ENCODE measurements at places on chromosomes 1 and 21.

- DNase-seq, result no peak
Observed at GRCh38 chr21:44874497-44875315, 1.2 kb upstream of the PTTG1IP start.

DNA sequence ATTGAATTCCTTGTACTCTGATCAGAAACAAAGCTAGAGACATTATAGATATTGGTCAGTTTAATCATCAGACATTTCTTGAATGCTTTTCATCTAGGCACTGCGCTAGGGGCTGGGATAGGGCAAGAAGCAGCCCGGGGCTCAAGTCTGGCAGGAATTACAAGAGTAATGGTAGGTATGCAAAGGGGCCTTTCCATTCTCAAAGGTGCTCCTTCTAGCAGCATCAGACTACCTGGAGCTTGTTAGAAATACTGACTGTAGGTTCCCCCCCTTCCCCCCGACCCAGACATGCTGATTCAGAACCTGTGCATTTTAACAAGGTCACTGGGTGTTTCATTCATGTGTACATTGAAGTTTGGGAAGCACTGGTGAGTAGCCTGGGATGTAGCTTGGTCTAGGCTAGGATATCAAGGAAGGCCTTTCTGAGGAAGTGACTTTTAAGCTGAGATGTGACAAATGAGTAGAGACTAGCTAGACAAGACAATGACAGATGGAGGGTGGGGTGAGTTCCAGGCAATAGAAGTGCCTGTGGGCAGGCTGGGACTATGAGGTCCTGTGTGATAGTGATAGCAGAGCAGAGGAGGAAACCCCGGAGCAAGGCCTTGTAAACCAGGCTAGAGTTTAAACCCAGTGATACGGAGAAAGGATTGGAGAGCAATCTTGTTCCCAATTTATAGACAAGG lies 26.3 kb downstream of the NFASC start:
- no peak for DNase-seq

- no peak for DNase-seq
Observed at GRCh38 chr1:202016811-202017748, 6.7 kb downstream of the ELF3 start.

DNA sequence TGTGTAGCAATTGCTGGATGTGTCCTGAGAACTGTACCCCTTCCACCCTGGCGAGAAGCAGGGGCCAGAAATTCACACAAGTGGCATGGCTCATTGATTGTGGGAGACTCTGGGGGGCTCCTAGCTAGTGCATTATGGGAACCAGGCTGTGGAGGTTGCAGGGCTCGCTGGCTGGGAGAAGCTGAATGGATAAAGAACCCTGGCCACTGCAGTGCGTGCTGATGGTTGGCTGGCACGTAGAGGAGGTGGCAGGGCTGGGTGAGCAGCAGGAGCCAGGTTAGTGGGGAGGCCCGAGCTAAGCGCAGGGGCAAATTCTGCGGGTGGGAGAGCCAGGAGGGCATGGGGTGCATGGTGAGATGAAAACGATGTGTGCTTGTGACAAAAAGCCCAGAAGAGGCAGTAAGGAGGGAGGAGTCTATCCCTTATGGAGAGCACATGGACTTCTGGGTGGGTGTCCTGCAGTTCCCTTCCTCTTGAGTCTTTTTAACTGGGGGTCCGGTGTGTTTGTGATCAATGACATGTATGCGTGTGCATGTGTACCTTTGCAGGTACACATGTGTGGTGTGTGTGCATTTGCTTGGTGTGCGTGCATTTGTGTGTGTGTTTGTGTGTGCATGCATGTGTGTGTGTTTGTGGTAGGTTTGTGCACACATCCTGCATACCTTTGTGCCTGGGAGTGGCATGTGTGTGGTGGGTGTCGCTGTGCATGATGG lies 3.6 kb downstream of the GUK1 start:
- no peak for DNase-seq

GRCh38 chr1:205071801-205072200 lies 12.5 kb downstream of the TMEM81 start:
- no peak for DNase-seq

DNA sequence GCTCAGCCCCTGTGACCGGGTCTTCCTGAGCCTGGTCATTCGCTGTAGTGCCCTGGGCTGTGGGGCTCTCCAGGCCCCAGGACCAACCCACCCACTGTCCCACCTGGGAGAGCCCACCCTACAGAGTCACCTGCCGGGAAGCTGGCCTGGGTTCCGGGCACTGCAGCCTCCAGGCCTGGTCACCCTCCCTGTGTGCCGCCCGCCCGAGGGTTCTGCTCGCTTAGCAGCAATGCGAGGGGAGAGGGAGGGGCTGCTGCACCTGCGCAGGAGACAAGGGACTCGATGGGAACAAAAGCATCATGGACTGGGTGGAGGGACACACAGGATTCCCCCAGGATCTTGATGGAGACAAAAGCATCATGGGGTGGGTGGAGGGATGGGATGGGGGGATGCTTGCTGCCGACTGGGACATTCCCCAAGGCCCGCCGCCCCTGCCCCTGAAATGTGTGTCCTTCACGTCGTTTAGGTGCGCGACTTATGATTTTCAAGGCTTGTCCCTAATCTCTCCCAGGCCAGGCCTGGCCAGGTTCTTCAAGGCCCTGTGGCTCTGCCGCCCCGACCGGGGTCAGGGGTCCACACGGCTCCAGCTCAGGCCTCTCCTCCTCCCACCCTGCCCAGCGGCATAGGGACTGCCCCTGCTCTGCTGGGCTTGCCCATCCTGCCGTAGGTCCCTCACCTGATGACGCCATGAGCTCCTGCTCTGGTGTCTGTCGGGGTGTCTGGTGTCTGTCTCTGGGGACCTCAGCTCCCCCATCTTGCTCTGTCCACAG lies 1.7 kb downstream of the KRTAP10-8 start:
- DNase-seq, result no peak

- DNase-seq, result no peak
Observed at GRCh38 chr1:76187436-76187835, 112.9 kb downstream of the ST6GALNAC3 start.

DNA sequence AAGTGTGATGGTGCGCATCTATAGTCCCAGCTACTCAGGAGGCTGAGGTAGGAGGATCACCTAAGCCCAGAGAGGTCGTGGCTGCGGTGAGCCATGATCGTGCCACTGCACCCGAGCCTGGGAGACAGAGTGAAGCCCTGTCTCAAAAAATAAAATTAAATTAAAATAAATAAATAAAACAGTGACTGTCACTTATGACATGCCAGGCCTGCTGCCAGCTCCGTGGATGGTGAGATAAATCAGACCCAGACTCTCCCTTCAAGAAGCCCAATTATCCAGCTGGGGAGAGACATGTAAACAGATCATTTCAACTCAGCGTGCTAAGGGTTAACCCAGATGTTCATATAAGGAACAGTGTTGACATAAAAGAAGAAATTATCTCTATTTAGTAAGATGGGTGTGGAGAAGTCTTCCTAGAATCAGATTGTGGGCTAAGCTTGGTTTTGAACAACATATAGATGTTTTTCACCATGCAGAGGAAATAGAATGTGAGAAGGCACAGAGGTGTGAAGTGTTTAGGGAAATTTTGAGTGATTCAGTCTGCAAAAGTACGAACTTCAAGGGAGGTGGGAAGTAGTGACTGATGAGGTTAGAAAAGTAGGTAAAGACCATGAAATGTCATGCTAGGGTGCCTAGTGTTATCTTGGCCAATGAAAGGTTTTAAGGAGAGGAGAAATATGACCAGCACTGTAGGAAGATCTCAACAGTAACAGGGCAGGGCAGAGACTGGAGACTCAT lies 18.3 kb downstream of the YARS1 start:
- peak; percentile 57 for DNase-seq

GRCh38 chr1:55310505-55310971 lies 95.4 kb upstream of the USP24 start:
- no peak for DNase-seq

- DNase-seq, result no peak
Observed at GRCh38 chr1:105632342-105633196, 1423.9 kb upstream of the PRMT6 start.

- no peak for DNase-seq
Observed at GRCh38 chr1:151801310-151801820, 3.9 kb downstream of the LINGO4 start.

DNA sequence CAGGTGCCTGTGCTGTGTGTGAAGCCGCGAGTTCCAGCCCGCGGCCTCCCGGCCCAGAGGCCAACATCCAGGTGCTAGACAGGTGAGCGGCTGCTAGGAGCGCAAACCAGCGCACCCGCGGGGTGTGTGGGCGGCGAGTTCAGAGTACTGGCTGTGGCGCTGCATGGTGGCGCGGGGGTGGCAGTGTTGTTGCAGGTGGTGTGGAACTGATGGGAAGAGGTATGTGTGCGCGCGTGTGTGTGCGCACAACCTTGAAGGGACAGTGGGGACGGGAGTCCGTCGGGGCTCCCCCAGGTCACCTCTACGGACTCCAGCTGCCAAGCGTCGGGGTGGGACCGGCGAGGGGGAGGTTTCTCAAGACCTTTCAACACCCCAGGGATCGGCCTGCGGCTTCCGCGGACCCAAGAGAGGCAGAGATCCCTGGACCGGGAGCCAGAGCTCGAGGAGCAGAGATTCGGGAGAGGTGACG lies 433 bp upstream of the DMBX1 start:
- no peak for DNase-seq

DNA sequence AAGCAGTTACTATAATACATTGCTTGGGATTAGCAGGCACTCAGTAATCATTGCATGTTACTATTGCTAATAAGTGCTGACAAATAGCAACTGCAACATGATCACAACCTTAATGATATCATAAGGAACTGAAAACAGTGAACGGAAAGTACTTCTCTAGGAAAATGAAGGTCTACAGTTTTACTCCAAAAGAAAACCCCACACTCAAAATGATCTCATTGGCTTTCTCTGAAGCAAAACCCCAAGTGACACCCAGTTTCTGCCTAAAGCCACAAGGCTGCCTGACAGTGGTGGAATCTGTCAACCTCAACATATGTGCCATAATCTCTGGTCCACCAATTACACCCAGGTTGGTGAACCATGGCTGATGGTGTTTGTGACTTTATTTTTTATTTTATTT lies 137.6 kb downstream of the PTGER3 start:
- DNase-seq, result no peak

GRCh38 chr1:76247261-76247852 lies 172.8 kb downstream of the ST6GALNAC3 start:
- DNase-seq, result no peak

DNA sequence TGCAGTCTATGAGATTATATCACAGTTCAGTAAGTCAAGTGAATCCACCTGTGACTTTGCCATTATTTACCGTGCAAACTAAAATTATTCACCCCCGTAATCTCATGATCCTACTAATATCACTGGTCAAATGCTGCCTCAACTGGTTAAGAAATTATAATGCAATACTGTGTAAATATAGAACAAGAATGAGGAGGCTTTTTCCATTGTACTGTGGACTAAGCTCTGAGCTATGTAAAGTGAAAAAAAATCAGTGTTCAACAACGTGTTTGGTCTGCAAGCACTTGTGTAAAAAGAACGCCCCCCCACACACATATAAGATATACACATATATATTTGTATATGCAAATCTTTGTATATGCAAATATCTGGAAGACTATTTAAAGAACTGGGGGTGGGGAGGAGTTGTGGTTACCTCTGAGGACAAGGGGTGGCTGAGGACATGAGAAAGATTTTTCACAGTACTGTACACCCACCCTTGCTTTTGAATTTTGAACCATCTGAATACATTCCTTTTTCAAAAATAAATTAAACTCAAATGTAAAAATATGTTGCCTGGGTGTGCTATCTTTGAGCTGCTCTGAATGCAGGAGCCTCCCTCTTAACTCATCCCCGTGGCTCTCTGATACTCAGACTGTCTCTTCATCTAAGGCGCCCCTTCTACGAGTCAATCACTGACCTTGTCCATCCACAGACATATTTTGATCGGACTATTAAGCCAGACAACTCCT lies 57.0 kb downstream of the PTP4A2 start:
- DNase-seq, result no peak

DNA sequence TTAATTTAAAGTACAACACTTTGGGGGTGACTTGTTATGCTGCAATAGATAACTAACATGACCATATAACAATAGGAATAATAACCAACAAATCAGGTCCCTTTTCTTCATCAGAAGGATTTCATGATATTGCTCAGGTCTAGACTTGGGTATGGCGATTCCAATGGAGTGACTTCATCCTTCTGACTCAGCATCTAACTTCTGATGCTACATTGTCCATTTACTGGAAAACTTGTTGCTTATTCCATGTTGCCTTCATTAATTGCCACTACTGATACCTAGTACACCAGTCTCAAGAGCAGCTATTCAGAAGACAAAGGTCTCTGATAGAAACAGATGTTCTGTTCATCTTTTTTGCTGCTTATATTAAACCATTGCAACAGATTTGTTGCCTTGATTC lies 324.3 kb downstream of the TGFB2 start:
- DNase-seq, result no peak

GRCh38 chr21:43861706-43862105 lies 3.3 kb upstream of the AGPAT3 start:
- DNase-seq, result no peak

DNA sequence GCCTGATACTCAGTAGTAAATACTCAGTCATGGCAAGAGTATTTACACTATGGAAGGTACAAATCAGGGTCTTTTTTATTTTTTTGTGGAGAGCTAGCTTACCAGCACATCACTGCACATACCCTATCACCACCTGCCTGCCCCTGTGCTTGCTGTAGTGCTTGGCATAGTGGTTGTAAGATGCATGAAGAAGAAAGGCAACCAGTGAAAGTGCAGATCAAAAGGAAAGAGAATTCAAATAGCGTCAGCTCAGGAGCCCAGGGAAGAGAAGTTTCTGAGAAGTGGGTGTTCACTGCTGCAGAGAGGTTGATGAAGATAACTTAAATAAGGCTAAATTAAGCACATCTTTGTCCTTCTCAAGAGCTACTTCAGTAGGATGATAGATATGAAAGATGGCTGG lies 76.0 kb downstream of the DTL start:
- no peak for DNase-seq

DNA sequence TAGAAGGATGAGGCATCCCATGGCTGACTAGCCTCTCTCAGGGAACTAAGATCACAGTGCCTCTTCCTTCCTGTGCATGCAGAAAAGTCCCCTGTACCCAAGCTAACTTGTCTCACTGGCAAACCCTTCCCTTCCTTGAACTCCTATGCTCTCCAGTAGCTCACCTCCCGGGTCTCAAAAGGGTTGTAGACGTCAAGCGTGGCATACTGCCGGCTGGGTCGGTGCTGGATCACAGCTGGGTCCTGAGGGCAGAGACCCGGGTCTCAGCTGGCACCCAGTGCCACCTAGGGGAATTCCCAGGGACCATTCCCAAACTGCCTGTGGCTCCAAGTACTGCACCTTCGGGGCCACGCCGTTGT lies 688 bp downstream of the SCAMP3 start:
- DNase-seq, result no peak

- no peak for DNase-seq
Observed at GRCh38 chr1:46303872-46304326, 401 bp downstream of the UQCRH start.

- DNase-seq, result no peak
Observed at GRCh38 chr1:100955322-100955721, 59.4 kb downstream of the SLC30A7 start.

GRCh38 chr1:221753828-221754188 lies 11.9 kb upstream of the DUSP10 start:
- no peak for DNase-seq
